ENCODE measurements at places on chromosomes 6 and 20.

DNA sequence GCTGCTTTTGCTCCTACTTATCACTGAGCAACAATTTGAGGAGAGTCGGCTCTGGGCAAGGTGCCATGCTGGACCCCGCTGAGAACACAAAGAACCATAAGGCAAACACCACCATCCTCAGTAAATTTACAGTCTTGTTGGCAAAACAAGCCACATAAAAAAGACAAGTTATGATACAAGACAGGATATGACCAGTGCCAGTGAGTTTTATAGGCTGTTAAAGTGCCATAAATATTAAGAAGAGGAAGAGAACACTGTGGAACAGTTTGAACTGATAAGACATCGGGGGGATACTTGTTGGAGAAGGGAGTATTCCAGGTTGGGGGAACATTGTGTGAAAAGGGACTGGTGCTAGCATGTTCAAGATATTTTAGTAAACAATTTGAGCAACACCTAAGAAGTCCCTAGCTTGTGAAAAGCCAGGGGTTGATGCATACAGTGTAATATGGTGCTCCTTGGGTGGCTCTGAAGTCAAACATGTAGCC, 25.3 kb upstream of the RIPOR2 start:
- ATAC-seq: peak; percentile 28

DNA sequence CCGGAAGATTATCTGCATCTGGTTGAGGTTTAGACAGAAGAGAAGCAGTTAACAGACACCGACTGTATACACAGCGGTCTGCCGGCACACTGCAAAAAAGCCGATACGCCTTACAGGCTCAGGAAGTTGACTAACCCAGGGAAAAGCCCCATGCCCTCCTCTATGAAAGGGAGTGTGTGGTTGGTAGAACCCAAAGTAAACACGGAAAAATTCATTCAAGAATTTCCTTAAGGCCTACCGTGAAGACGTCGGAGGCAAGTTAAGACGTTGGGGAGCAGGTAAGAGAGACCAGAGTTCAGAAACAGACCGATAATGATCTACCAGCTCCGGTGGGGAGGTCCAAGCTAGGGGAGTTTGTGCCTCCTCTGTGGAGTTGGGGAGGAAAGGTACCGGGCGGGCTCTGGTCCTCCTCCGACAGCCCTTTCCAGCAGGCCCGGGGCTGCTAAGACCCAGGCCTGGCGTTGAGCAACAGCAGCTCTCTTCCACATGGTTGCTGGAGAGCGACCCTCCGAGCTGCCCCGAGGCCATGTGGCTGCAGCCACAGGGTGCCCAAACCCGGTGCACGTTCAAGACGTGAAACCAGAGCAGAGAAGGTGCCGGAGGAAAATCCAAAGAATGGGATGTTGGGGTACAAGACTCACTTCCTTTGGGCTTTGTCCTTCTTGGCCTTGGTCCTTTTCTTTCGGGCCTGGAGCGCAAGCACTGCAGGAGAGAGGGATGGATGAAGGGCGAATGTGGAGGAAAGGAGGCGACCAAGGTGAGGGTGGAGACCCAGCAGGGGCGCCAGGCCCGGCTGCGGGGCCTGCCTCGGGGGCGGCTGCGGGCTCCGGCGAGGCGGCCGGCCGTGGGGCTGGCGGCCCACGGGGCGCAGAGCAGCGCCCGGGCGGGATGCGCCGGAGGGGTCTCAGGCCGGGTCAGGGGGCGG, 809 bp downstream of the SRPK1 start:
- ATAC-seq: peak; percentile 85

DNA sequence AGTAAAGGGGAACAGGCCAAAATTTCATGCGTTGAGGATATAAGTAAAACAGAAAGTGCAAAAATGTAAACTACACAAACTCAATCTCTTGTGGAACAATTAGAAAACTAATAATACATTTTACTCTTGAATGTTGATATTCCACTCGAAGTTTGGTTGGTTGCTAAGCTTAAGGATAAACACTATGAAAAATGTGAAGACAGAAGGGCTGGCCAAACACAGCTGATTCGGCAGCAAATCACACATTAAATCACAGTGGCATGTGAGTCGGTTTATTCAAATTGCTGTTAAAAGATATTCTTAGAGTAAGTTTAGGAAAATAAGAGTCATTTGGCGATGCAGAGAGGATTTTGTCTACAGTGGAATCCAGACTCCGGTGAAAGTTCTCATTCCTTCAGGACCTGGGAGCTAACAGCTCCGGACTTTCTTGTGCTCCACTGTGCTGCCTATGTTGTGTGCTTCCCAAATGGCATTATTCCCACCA, 1.4 kb upstream of the EPM2A start:
- ATAC-seq: no peak

GRCh38 chr20:8443464-8444072, 311.5 kb downstream of the PLCB1 start:
- no peak for ATAC-seq

- ATAC-seq: no peak
These were observed 84.3 kb downstream of the MOXD1 start for GRCh38 chr6:132316970-132317369.

DNA sequence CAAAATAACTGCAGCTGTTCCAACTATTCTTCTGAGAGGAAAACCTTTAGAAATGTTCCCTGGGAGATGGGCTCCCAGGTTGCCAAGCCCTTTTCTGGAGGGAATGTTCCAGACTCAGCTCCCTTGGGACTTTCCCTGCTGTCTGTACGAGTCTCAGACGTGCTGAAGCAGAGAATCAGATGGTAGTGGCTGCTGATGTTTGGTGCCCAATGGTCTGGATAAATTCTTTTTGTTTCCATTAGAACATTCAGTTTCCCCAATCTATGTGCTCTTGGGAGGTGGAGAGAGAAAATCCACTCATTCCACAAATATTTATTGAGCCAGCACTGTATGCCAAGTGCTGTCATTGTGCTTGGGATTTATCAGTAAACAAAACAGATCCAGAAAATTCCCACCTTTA, 40.0 kb downstream of the SNHG17 start:
- ATAC-seq: no peak

DNA sequence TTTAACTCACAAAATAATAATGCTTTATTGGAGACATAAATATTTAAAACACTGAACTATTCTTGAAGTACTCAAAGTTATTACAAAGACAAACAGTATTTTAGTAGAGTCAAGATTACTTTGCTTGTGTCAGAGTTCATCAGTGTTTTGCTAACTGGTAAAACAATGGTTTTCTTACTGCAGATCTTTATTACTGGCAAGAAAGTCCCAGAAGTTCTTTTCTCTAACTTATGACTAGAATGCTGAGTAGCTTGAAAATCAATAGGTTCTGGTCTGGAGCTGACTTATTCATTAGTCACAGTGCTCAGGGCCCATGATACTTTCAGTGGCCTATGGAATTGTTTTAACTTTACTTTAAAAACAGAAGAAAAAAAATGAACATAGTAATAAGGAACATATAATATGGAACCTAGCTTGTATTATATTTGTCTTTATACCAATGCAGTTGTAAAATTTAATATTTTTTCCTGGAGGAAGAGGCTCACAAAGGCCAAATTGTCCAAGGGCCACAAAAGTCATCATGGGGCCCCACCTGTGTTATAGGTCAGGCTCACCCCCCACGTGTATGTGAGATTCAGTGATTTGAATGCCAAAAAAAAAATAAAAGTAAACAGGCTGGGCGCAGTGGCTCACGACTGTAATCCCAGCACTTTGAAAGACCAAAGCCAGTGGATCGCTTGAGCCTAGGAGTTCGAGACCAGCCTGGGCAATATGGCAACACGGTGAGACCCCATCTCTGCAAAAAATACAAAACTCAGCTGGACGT, 53.3 kb downstream of the PLEKHG1 start:
- ATAC-seq: peak; percentile 94

DNA sequence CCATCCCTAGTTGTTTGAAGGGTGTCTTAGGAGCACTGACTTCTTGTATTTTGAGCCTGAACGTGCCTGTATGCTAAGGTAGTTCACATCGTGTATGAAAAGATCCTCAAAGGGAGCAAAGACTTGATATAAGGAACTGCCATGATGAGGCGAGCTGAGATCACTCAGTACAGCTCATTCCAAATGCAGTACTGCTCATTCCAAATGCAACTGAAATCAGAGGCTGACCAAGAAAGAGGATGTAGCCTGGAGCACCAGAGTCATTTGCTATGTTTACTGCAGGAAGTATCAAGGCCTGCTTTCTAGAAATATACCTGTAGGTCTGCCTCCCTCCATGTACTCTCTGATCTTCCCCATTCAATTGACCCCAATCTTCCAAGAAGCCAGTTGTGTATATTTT, 832.2 kb downstream of the EYS start:
- ATAC-seq: no peak

DNA sequence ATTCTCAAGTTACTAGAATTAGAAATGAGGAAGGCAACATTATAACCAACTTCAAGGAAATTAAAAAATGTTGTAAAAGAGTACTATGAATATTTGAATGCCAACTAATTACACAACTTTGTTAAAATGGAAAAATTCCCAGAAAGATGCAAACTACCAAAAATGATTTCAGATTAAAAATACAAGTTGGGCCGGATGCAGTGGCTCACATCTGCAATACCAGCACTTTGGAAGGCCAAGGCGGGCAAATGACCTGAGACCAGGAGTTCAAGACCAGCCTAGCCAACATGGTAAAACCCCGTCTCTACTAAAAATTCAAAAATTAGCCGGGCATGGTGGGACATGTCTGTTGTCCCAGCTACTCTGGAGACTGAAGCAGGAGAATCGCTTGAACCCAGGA, 874.2 kb upstream of the GJE1 start:
- no peak for ATAC-seq

GRCh38 chr6:77368660-77369313, 94.5 kb downstream of the HTR1B start:
- no peak for ATAC-seq

DNA sequence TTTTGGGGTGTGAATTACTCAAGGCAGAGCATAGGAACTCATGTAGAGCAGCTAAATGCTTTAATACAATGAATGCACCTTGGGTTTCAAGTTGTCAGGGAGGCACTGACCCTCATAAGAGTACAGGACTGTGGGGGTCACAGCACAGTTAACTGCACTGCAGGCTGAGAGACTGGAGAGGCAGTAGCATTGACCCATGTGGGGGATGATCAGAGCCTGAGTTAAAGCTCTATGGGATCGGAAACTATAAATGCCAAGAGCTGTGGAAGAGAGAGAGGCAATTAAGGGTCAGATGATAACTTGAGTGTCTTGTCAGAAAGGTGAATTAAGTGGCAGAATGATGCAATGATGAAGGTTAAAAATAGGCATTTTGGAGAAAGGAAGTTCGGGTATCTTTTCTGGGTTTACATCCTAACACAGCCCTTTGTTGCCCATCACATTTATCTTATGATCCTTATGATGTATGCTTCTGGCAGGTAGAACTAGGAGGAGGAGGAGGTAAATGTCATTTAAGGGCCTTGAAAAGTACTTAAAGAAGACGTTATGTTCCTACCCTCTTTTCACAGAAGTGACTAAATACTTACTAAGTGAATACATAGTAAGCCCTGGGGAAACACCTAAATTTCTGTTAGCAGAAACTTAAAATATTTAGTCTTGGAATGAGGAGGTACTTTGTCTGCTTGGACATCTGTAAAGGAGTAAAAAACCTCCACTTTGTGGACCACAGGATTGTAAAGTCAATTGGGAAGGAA, 24.2 kb downstream of the LRRC1 start:
- ATAC-seq: peak; percentile 37

- ATAC-seq: no peak
These were observed 145.2 kb downstream of the DTNBP1 start for GRCh38 chr6:15517600-15517999.

- no peak for ATAC-seq
These were observed 17.5 kb downstream of the TGM3 start for GRCh38 chr20:2313316-2313715.

DNA sequence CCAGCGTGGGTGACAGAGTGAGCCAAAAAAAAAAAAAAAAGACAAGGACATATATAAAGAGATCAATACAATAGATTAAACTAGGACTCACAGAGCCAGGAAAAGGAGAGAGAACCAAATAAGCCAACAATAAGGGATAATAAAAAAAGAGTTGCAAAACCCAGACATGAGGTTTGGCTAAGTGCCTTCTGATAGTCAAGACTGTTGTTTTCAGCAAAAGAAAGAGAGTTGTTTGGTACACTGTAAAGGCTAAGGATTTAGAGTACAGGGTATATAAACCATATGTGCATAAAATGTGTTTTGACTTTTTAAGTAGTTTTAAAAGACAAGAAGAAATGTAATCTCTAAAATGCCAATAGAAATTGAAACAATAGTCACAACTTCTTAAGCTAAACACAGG, 42.8 kb downstream of the RPF2 start:
- ATAC-seq: no peak

DNA sequence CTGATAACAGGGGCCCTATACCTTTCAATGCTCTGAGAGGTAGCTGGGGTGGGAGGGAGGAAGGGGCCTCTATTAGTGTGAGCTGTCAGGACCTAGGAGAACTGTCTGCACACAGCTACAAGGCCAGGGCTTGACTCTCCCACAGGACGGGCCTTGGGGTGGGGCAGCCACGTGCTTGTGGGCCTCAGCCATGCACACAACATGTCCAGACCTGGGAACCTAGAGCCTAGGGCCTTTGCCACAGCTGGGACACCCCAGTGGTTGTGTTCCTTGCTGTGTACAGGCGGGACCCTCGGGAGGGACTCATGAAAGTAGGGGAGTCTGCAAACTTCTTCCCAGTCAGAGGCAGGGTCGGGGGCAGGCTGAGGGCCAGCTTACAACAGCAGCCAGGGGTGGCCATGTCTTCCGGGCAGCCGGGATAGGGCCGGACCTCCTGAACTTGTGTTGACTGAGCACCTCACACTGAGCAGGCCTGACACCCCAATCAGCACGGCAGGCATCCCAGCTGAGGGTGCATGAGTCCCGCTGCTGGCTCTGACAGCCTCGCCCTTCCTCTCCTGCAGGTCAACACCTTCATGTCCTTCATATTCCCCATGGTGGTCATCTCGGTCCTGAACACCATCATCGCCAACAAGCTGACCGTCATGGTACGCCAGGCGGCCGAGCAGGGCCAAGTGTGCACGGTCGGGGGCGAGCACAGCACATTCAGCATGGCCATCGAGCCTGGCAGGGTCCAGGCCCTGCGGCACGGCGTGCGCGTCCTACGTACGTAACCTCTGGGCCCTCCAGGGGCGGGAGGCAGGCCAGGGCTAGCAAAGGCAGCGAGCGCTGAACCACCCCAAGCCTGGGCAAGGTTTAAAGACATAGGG, 41.9 kb upstream of the MRGBP start:
- ATAC-seq: no peak

GRCh38 chr6:19536838-19537237, 300.3 kb upstream of the ID4 start:
- no peak for ATAC-seq

DNA sequence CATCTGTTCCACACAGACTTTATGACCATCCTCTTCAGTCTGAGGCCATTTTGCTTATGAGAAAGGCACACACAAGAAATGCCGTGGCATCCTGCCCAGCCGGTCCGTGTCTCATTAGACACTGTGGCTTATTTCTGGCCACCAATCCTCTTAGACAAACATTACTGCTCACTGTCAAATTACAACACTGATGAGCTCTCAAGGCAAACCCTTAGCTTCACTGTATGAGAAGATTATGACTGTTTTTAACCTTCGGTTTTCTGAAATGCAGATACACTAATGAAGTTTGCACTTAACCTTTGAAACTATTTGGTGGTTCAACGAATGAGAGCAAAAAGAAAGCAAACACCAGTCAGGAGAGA, 50.5 kb upstream of the DST start:
- ATAC-seq: no peak

All from activated T-helper 17 cell treated with anti-CD3 and anti-CD28 coated beads, Interleukin-2, amount 50 U/mL, for 72 hours (primary cell).